ENCODE measurements at places on chromosomes 4 and X.

DNA sequence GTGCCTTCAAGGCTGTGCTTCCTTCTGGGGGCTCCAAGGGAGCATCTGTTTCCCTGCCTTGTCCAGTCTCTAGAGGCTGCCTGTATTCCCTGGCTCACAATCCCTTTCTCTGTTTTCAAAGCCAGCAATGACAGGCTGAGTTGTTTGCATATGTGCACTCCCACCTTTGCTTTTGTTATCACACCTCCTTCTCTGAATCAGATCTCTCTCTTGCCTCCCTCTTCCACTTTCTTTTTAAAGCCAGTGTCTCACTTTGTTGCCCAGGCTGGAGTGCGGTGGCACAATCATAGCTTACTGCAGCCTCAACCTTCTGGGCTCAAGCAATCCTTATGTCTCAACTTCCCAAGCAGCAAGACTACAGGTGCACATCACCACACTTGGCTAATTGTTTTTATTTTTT, 37.1 kb upstream of the LEF1 start:
- DNase-seq: no peak

DNA sequence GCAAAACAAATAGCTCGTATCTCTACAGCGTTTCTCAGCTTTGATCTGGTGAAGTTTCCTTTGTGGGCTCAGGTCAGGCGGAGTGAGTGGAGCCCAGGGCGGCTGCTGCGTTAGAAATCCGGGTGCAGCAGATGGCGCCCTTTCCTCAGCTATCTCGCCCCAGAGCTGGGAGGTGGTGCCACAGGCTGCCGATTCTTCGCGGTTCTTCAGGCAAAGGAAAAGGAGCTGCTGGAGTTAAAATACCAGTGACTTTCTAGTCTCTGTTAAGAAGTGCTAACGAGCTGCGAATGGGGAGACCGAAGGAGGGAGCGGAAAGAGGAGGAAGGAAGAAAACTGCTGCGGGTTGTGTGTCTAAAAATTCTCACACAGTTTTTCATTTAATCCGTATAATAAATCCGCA, 114.6 kb downstream of the CPE start:
- peak; percentile 68 for DNase-seq

DNA sequence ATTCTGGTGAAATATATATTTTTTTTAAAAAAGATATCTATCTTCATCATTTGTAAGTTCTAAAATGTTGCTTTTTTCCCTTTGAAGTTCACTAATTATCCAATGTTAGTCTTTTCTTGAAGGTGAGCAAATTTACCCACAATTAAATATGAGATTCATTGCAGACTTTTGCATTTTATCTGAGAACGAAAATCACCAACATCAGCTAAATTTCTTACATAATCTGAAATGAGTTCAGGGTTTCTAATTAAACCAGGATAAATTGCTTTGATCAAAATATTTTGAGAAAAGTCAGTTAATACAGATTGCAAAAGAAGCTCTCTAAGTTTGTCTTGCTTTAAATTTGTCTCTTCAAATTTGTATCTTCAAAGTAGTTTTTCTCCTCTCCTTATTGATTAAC, 486.4 kb upstream of the FSTL5 start:
- no peak for DNase-seq

DNA sequence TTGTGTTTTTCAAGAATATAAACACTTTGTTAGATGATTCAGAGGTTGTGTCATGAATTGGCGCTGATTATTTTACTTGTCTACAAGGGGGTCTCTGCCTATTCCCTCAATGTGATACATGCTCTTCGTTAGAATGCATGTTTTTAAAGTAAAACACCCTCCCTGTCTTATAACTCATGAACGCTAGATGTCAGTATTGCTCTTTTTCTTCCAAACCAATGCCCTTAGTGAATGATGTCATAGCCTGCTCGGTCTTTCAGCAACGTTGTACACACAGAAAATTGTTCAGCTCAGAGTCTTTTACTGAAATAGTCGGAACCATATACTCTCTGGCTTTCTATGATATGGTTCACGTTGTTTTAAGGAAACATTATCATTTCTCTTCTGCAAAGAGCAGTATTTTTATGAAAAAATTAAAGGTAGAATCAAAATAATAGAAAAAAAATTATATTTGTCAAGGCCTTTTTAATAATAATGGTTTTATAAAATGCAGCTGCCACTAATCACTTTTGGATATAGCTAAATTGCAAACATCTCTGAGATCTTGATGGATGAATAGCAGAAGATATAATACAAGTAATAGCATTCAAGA, 292.9 kb downstream of the TLL1 start:
- DNase-seq: peak; percentile 64

DNA sequence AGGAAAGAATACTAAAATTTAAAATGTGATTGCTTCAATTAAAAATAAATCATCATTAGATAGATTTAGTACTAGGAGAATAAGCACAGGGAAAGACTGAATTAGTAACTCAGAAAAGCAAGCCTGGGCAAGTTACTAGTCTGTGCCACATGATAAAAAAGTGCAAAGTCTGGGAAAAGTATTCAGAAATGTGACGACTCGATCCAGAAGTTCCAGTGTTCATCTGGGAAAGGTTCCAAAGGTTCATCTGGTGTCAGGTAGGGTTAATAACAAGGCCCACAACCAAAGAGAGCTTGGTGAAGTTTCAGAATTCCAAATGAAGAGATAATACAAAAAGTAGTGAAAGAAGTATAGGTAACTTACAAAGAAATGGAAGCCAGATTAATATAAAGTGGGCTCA, 78.3 kb upstream of the ARSJ start:
- no peak for DNase-seq

GRCh38 chr4:161442921-161443320, 720.9 kb downstream of the FSTL5 start:
- DNase-seq: no peak

- no peak for DNase-seq
These were observed 107.4 kb upstream of the MAMLD1 start for GRCh38 chrX:150255441-150256296.

GRCh38 chr4:20391198-20391597, 139.5 kb downstream of the SLIT2 start:
- no peak for DNase-seq

GRCh38 chr4:102535398-102536082, 34.4 kb downstream of the NFKB1 start:
- peak; percentile 83 for DNase-seq

- peak; percentile 29 for DNase-seq
These were observed 44.8 kb upstream of the CBR4 start for GRCh38 chr4:169054879-169055278.

GRCh38 chr4:108003982-108004515, 14.4 kb downstream of the HADH start:
- no peak for DNase-seq

- no peak for DNase-seq
These were observed 1.6 kb downstream of the DUSP9 start for GRCh38 chrX:153648358-153649177.

Data from activated CD4-positive, alpha-beta T cell treated with anti-CD3 and anti-CD28 coated beads, Interleukin-2, amount 50 U/mL, for 16 hours (primary cell).